NCI-H2107 (cell line): ENCODE measurements at places on chromosomes 6 and 20.

- DNase-seq, result no peak
These were observed 7.5 kb upstream of the TMEM14B start for GRCh38 chr6:10740061-10740460.

DNA sequence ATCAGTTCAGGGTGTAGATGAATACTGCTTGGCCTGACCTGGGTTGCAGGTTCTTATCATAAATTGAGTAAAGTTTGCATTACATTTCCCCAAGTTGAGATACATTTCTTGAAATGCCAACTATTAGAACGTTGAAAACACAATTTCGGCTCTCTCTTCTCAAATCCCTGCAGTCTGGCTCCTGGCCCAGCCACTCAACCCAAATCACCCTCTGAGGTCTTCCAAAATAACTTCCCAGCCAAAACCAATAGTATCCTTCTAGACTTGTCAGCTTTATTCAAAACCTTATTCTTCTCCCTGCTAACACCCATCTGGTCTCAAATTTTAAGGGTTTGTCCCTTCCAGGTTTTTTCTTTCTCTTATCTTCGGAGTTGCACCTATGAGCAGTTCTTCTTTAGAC is 263.6 kb downstream of the EYA4 start:
- DNase-seq, result no peak

DNA sequence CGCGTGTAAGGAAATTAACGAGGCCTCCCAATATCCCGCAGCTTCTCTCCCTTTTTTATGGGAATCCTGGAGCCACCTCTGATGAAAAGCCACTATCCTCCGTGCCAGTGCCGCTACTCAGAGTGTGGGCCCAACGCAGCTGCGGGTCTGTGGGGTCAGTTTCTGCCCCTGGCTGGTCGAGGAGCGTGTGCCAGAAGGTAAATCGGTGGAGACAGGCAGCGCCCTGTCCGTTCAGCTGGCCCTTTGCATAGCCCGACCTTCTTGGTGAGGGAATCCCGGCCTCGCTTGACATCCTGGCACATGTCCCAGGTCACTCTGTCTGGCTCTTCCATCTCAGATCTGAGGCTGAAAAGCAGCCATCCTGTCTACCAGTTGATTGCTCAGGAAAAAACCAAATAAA is 4.6 kb downstream of the THBS2 start:
- DNase-seq, result no peak

DNA sequence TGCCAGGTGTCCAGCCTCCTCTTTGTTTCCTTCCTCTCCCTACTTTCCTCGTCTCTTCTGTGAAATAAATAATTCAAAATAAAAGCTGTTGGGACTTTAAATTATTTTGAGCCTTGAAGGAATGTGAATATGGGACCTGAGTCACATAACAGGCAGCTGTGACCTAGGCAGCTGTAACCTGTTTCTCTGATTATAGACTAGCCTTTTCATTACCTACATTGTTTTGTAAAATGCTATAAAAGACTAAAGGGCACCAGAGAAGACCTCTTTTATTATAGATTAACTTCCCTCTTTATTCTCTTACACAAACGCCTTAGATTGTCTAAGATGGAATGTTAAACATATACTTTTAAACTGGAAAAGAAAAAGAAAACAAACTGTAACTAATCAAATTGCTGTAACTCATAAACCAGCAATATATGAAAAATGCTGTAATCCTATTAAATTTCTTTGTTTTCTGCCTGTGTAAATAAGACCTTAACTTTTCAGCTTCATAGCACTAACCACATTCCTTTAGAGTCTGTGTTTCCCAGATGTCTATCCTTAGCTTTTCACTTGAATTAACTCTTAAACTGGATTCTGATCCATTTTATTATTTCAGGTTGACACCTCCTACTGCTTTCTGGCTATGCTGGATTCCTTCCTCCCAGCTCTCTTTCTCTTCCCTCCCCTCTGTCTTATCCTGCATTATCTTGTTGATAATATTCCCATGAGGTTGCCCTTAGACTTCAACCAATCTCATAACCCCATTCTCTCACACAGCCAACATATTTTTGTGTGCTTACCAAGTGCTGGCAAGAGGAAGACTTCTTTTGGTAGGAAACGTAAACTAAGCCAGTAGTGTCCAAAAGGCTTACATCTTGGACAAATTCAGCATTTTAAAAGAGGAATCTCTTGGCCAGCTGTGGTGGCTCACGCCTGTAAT is 69.2 kb downstream of the TPD52L1 start:
- no peak for DNase-seq
